CD4-positive, alpha-beta T cell (primary cell): ENCODE measurements at places on chromosomes 7 and 10. TPM values are rescaled to one million over a fixed set of nuclear protein-coding genes. Genes with fewer than 3 reads are reported as not detected.
A peak's percentile ranks its signal among the peaks of the same experiment; 100 is the strongest.

- no peak for DNase-seq
- no peak overlapping the region for H3K4me3 ChIP-seq
- H3K27ac ChIP-seq = no peak overlapping the region
- H3K36me3 ChIP-seq = peaks cover 44% of the 10 kb centered on the region
- H3K27me3 ChIP-seq = no peaks in the 10 kb centered on the region
These were observed 18.6 kb downstream of the ZNF25 start for GRCh38 chr10:37957841-37958240.

GRCh38 chr7:88217675-88218428, 2.0 kb downstream of the SRI start:
- no peaks in the 10 kb centered on the region for H3K27me3 ChIP-seq
- DNase-seq = no peak
- peak overlapping the region; percentile 69 for H3K27ac ChIP-seq
- peak overlapping the region; percentile 74 for H3K4me3 ChIP-seq

- H3K36me3 ChIP-seq = no peaks in the 10 kb centered on the region
- no peak overlapping the region for H3K4me3 ChIP-seq
- no peaks in the 10 kb centered on the region for H3K4me1 ChIP-seq
- H3K27ac ChIP-seq = no peak overlapping the region
These were observed 643 bp downstream of the ADGRA1 start for GRCh38 chr10:133088179-133088955.

Gene AKR1C8
- 0.28 TPM for total RNA-seq

- DNase-seq = no peak
- no peaks in the 10 kb centered on the region for H3K27me3 ChIP-seq
- H3K36me3 ChIP-seq = peaks cover 57% of the 10 kb centered on the region
- no peak overlapping the region for H3K4me3 ChIP-seq
- H3K27ac ChIP-seq = no peak overlapping the region
These were observed 22.3 kb downstream of the MDFIC start for GRCh38 chr7:114943953-114944744.
